ENCODE measurements at places on chromosomes 2 and 18.

DNA sequence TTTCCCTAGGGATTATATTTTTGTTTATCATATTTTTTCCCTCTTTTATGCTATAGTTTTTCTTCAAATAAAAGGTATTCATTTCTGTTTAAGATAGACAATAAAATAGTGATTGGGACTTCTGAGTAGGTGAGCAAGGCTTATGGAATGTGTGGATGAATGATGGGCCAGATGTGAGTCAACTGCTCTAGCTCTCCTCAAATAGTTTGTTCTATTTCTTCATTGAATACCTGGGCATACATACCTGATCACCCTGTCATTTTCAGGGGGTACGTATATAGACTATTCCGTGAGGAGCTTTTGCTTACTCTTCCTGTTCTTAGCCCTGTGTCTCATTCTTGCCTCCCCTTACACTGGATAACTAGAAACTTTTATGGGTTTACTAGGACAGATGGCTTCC lies 41.9 kb downstream of the BABAM2 start:
- no peak for DNase-seq

- peak; percentile 28 for DNase-seq
Observed at GRCh38 chr2:233833345-233833744, 21.0 kb downstream of the HJURP start.

- DNase-seq, result no peak
Observed at GRCh38 chr18:10482985-10483949, 28.8 kb downstream of the APCDD1 start.

DNA sequence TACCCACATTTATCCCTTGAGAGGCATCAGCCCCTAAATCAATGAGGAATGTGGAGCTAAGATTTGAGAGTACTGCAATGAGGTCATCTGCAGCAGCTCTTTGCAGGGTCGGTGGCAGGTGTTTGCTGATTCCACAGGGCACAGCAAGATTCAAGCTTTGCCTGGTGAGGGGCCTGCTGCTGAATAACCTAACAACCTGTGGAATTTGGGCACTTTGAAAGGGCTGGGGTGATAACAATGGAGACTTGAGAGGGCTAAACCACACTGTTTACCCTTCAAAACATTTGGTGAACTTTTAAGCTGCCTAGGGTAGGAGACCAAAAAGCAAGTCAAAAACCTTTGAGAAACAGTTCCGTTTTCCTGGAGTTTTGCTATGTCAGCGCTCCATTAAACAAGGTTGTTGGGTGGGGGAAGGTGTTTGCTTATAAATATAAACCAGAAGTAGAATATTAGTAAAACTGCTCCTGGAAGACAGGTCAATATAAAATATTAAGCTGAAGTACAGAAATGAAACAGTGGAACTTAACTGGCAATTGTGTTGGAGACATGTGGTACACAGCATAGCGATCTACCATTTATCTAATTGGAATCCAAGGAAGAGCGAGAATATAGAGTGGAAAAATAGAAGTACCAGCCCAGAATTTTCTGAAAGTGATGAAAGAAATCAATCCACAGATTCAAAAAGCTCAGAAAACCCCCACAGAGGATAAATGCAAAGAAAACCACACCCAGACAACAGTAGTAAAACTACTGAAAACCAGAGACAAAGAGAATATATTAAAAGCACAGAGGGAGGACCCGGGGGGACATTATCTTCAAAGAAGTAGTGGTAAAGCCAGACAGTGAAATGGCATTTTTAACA lies 15.7 kb downstream of the COPS8 start:
- DNase-seq, result no peak

DNA sequence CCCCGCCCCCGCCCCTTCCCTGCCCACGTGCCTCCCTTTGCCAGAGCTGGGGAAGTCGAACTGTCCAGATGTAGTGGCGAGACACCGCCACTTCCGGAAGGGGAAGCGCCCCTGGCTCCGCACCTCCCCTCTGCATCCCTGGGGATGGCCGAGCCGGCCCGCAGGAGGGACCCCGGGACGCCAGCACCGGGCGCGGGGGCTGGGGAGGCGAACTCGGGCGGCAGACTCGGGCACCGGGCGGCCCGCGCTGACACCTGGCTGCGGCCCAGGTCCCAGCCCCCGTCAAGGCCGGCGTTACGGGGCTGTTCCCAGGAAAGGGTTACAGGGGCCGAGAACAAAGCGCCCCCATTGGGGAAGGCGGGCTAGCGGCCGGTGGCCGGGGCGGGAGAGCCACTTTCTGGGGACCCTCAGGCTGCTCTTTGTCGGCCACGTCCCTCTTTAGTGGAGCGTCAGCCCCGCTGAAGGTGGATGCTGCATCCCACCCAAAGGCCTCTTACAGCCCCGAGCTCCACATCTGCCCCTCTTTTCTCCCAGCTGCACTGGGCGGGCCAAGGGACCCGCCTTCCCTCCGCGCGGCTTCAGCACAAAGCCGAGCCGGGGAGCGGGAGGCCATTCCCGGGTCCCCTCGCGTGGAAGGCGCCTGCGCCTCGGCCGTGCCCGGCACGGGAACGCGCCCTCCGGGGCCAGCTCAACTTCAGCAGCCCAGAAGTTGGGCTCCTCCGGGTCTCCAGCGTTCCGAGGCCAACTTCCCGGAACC lies 1.3 kb downstream of the SDC1 start:
- DNase-seq, result peak; percentile 63

- no peak for DNase-seq
Observed at GRCh38 chr2:47842846-47843245, 59.9 kb downstream of the MSH6 start.

- no peak for DNase-seq
Observed at GRCh38 chr18:29060349-29060748, 883.4 kb upstream of the CDH2 start.

- no peak for DNase-seq
Observed at GRCh38 chr2:12063210-12063609, 316.8 kb downstream of the LPIN1 start.

DNA sequence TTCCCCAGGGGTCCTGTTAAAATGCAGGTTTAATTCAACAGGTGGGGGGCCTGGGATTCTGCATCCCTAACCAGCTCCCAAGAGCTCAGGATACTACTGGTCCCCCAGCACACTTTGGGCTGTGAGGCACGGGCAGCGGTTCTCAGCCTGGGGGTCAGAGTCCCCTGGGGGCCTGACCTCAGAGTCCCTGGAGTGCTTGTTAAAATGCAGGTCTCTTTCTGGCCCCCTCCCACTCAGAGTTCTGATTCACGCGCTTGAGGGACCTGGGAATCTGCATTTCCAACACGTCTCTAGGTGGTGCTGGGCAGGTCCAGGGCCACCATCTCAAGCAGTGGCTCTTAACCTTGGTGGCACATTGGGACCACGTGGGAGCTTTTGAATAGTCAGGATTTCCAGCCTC lies 2.8 kb upstream of the OTOS start:
- DNase-seq, result no peak

DNA sequence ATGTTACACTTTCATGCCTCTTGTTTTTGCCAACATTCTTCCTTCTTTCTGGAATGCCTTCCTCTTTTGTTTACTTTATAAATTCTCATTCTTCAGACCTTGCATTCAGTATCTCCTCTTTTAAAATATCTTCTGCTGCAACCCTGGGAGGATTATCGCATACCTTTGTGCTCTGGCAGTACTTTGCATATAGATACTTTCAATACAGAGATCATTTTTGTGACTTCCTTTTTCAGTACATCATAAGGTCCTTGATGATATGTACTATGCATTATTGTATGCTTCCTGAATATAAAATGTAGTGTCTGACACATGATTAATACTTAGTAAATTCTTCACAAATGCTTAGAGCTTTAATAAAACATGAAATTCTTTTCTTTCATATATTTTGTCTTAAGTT lies 538.7 kb downstream of the TRIB2 start:
- no peak for DNase-seq

DNA sequence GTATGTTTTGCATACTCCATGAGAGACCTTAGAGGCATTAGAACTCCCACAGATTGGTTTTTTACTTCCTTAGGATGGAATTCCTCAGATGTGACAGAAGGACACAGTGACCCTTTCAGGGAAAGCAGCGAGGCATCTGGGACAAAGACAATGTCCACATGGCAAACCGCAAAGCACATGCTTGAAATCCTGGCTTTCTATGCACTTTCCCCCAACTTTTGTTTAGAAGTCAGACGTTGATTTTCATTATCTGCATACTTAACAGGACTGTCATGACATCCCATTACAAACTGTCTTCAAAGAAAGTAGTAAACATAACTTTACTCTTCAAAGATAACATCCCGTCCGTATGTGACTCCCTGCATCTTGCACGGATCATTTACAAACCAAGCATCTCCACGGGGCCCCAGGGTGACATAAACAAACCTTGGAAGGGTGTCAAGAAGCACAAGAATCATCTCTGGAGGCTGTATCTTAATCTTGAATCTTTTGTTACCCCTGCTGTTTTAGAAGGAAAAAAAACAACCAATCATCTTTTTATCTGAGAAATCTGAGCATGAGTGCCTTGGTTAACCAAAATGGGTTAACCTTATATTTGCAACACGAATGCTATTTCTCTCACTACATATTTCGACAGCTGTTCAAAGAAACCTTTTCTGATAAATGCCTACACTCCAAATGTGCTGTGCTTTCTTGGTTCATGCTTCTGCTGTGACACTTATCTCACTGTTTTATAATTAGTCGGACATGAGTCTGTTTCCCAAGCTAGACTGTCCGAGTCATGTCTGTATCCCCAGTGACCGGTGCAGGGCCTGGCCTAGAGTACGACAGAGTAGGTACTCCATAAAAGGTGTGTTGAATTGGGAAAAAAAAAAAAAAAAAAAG lies 90.8 kb downstream of the CCBE1 start:
- no peak for DNase-seq

- DNase-seq, result no peak
Observed at GRCh38 chr2:31067259-31067658, 71.0 kb downstream of the GALNT14 start.

- no peak for DNase-seq
Observed at GRCh38 chr2:207408086-207408794, 121.5 kb upstream of the CREB1 start.

DNA sequence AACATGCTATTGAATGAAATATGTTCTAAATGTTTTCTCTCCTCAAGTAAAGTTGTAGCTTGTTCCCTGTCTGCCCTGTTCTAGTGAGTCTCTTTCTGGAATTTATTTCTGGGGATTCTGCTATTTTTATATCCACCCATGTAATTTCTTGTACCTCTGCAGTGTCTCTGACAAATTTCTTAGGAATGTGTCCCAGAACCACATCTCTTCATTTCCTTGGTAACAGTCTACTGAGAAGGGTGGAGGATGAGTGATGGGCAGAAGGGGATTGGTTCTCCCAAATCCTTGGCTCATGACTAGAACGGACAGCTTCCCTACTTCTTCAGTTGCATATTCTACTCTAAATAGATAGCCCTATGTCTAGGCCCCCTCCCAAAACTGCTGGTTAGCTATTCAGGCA lies 490.6 kb upstream of the LINC00305 start:
- DNase-seq, result no peak

DNA sequence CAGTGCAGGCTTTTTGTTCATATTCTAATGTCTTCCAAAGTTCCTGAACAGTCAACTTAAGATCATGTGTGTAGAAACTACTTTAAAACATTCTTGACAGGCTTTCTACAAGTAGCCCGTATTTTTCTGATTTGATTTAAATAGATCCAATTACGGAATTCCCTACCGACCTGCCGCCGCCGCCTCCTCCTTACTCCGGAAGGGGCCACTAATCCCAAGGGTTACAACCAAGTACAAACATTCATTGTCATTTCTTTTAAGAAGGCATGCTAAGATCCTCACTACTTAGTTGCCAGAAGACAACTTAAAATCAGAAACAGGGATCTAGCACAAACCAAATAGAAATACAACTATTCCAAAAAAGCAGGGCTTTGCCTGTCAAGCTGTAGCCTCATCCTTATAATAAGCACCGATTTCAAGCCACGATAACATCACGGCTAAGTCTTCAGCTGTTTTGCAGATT lies 784 bp downstream of the WDR33 start:
- no peak for DNase-seq

DNA sequence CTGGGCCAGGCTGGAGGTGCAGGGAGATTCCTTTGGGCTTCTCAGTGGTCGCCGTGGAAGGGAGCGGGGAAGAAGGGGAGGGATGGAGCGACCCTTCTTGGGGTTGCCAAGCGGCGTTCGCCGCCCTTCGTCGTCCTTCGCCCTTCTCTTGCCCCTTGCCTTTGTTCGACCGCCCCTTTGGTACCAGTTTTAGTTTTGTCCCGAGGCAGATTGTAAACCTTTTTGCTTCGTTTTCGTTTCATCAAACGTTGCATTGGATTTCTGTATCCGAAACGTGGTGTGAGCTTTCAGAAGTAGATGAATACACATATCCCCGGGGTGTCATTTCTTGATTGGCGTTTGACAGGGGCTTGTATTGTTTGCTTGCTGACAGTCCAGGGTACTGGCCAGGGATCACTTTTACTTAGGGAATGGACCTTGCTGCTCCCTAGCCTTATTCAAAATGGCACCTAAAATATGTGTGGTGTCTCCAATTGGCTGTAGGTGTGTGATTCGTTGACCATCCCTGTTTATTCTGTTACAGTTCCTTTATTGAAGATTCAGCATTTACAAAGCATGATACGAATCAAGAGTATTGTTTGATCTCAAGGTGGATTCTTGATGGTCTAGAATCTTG lies 788 bp downstream of the USP14 start:
- no peak for DNase-seq

- DNase-seq, result no peak
Observed at GRCh38 chr18:3029215-3029952, 16.4 kb upstream of the LPIN2 start.

- no peak for DNase-seq
Observed at GRCh38 chr2:4533806-4534205, 830.4 kb downstream of the DCDC2C start.

DNA sequence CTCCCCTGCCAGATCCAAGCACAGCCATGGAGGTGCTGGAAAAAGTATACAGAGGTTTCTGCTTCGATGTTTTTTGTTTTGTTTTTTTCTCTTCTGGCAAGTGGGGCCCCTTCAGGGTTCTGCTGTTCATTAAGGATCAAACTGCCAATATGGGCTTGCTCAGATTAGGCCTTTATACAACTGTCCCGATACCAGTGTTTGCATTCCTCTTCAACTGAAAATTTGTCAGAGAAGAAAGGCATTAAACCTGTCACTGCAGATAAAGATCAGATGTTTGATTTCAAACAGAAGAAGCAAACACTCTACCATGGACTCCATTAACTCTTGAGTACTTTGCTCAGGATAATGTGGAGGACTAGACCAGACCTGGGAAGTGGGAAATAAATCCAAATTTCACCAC lies 396.0 kb upstream of the SMIM21 start:
- no peak for DNase-seq

- no peak for DNase-seq
Observed at GRCh38 chr2:189181706-189182105, 2.1 kb upstream of the COL5A2 start.

DNA sequence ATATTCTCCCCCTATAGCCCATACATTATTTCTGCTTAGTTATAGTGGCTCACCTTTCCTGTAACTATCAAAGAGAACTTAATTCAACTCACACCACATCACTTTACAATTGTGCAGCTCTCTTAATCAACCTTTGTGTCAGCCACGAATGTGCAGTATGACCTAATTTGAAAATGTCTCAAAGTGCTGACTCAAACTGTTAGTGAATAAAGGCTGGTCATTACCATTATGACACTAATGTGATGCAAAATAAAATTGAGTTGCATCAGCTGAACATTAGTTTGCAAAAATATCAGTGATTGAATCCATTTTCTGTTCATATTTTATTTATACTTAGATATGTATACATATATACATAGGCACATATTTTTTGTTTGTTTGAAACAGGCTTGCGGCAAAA lies 251.8 kb downstream of the MEIS1 start:
- no peak for DNase-seq
